ENCODE measurements at places on chromosomes 3 and 15. TPM values are rescaled to one million over a fixed set of nuclear protein-coding genes. Genes with fewer than 3 reads are reported as not detected.
A peak's percentile ranks its signal among the peaks of the same experiment; 100 is the strongest.

Gene AADACL2
- total RNA-seq = not detected

Gene DNASE1L3
- 4.3 TPM for total RNA-seq

Gene MUSTN1
- total RNA-seq = 86.6 TPM

Gene TBL1XR1
- 129 TPM for total RNA-seq

Gene TMEM266
- 0.26 TPM for total RNA-seq

Gene CIB2
- total RNA-seq = 6.3 TPM

Gene MEX3B
- total RNA-seq = 1.2 TPM

Gene SLC12A6
- total RNA-seq = 40.5 TPM

Gene SCAANT1
- not detected for total RNA-seq

Gene SMCO1
- total RNA-seq = not detected

Gene NANOGP8
- total RNA-seq = 1.5 TPM

Gene SLC22A14
- total RNA-seq = 0.49 TPM

Gene LSMEM2
- 0.51 TPM for total RNA-seq

Gene MYRIP
- total RNA-seq = 10.3 TPM

DNA sequence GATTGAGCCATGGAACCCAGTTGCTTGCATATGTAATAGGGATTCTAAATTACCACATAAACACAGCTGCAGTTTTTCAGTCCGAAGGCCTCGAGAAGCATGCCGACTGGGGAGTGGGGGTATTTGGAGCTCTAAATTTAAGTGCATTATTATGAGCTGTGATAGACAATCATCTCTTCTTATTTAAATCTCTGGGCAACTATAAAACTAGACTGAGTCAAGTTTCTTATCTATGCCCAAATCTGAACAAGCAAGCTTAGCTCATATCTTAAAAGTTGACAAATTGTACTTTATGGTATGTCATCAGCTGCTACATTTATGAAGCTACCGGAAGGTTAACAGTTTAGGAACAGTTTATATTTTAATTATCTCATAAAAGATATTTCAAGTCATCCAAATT lies 19.5 kb upstream of the THRB start:
- no peak for DNase-seq

GRCh38 chr3:171753025-171753472 lies 57.2 kb downstream of the PLD1 start:
- DNase-seq = no peak

DNA sequence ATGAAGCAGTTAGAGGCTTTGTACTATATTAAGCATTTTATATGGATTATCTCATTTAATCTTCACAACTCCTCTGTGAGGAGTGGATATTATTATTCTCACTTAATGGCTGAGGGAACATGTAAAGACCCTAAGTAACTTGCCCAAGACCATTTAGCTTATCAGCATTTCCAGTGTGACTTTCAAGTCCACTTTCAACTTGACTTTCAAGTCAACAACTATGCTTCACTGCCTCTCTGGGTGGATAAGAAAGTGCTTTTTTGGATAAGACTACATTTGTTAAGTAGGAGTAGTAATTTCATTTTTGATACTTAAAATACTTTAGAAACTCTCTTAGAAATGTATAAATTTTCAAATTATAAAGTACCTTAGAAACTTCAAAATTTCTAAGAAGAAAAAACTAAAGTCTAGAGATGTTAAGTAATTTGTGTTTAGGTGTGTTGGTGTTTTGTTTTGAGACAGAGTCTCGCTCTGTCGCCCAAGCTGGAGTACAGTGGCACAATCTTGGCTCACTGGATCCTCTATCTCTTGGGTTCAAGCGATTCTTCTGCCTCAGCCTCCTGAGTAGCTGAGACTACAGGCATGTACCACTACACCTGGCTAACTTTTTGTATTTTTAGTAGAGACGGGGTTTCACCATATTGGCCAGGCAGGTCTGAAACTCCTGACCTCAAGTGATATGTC lies 71.8 kb downstream of the MINDY2 start:
- no peak for DNase-seq

DNA sequence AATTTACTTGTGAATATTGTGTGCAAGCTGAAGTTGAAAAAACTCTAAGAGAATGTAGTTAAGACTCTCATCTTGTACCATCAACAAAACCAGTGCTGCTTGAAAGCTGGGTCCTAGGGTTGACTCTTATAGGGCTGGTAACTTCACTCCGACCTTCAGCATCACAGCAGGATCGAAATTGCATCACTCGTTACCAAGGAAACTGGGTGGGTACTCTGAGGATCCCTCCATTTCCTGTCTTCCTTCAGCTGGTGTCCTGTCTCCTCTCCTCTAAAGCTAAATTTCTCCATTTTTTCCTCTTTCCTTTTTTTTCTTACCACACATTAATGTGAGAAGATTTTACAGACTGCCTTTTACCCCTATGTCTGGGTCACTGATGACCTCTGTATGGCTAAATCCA lies 3.0 kb upstream of the APH1B start:
- no peak for DNase-seq

- no peak for DNase-seq
Measured at GRCh38 chr15:92184142-92184541, 209.5 kb upstream of the ST8SIA2 start.

GRCh38 chr3:32522682-32523081 lies 20.0 kb upstream of the CMTM6 start:
- no peak for DNase-seq

GRCh38 chr15:44082558-44083157 lies 112.4 kb downstream of the FRMD5 start:
- no peak for DNase-seq

GRCh38 chr15:68620721-68621527 lies 42.1 kb downstream of the CORO2B start:
- peak; percentile 88 for DNase-seq

DNA sequence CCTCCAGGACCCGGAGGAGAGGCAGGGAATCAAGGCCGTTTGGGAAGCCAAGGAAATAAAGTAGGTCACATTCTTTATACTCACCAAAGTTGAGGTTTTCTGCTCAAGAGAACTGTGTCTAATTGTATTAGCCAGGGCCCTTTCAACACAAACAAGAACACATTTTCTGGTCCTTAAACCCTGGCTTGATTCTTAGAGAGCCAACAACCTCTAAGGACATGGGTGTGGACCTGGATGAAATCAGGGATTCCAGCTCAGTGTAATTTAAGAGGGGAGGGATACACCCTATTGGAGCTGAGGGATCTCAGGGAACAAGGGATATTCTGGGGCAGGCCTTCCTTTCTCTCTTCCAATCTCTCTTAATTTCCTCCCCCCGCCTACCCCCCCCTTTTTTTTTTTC lies 104.8 kb downstream of the COL6A6 start:
- DNase-seq = no peak

GRCh38 chr15:55959744-55960447 lies 33.5 kb downstream of the NEDD4 start:
- DNase-seq = no peak

GRCh38 chr15:66387163-66388042 lies 691 bp downstream of the MAP2K1 start:
- DNase-seq = peak; percentile 81

GRCh38 chr3:11305509-11305908 lies 33.3 kb downstream of the ATG7 start:
- no peak for DNase-seq

DNA sequence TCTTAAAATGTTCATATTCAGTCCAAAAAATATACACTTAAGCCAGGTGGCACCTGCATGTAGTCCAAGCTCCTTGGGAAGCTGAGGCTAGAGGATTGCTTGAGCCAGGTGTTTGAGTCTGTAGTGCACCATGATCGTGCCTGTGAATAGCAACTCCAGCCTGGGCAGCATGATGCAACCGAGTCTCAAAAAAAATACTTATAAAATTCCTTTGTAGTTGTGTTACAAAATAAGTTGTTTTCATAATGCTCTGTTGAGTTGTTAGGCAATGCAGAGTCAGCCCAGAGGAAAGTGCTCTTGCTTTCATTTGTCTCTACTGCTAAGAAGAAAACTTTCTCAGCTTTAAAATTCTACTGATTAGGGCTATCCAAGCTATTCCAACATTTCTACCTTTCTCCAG lies 442.8 kb upstream of the ARRDC4 start:
- DNase-seq = no peak

GRCh38 chr3:13234666-13235065 lies 161.4 kb upstream of the IQSEC1 start:
- DNase-seq = no peak

DNA sequence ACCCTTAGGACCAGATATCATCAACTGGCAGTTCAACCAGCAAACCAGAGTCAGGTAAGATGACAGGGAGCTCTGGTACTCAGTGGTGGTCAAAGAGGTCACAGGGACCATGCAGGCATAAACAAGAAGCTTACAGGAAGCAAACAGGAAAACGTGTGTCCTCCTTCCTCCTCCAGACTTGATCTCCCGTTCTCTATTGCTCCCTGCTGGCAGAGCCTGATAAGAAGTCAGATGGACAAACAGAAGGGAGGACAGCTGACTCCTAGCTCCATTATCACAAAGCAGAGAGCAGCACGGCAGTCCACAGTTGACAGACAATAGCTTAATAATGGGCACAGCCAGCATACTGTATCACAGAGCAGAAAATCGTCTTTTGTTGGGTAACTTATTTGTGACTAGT lies 156.5 kb upstream of the SLC2A2 start:
- DNase-seq = no peak

DNA sequence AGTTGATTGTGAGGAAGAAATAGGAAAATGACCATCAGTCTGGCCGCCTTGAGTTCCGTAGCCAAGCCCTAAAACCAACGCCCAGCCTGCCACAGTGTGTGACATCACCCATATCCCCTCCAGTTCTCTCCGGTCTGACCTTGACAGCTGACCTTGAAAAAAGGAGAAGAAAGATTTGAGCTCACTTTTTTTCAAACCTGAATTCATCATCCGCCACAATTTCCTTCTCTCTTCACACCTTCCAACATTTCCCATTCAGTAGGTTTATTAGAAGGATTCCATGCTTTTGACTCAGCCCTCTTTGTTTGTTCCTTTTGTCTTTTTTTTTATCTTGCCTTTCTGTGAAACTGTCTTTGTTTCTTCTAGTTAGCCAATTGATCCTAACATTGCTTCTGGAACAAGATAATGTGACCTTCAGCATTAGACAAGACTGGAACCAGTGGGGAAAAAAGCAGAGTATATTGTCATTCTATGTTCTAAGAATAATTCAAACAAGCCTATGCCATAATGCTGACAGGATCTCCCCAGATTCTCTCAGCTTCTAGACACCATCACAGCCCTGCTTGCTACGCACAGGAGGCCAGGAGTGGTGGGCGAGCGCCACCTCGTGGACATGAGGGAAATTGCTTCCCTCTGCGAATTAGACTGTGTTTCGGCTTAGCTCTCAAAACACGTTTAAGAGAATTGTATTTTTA lies 283.1 kb downstream of the FGF12 start:
- peak; percentile 81 for DNase-seq

- DNase-seq = peak; percentile 51
Measured at GRCh38 chr3:197422506-197422905, 124.1 kb upstream of the DLG1 start.

DNA sequence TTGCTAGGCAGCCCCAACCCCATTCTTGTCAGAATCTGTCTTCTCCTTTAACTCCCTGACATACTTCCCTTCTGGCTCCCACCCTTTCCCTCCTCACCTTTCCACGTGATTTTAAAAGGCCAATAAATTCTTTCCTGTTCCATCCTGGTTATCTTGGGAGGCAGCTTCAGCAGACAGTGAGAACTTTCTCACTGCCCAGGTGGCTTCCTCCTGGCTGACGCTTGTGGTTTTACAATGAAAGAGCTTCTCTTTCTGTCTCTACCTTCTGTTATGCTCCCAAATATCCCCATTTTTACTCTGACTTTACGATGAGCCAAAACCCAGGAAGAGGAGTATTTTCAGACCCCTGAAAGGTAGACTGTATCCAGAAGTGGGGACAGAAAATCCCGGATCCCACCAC lies 42.1 kb downstream of the GASK1A start:
- no peak for DNase-seq

- DNase-seq = no peak
Measured at GRCh38 chr15:70416829-70417228, 319.1 kb upstream of the TLE3 start.

GRCh38 chr15:68333775-68334470 lies 56.4 kb downstream of the FEM1B start:
- DNase-seq = peak; percentile 86

GRCh38 chr3:98770261-98771039 lies 7.3 kb downstream of the ST3GAL6 start:
- DNase-seq = no peak

DNA sequence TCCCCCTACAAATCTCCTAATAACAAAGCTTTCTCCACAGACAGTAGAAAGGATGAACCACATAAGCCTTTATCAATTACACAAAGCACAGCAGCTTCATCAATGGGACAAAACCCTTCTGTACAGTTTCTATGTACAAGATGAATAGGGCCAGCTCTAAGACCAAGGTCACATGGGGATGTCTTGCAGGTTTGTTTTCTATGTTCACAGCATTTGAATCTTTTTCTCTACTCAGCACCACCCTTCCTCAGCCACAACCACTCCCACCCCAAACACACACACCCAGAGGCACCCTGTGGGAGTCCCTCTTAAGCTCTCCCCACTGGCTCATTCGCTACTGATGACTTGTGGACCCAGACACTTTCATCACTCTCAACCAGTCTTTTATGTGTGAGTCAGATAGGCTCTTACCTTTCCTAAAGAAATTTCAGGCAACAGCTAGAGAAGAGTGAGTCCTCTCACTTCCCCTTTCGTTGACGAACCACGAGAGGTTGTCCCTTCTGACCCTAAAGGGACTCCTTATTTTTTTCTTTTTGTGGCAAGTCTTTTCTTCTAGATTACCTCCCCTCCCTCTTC lies 57.9 kb downstream of the ARHGAP31 start:
- DNase-seq = no peak

DNA sequence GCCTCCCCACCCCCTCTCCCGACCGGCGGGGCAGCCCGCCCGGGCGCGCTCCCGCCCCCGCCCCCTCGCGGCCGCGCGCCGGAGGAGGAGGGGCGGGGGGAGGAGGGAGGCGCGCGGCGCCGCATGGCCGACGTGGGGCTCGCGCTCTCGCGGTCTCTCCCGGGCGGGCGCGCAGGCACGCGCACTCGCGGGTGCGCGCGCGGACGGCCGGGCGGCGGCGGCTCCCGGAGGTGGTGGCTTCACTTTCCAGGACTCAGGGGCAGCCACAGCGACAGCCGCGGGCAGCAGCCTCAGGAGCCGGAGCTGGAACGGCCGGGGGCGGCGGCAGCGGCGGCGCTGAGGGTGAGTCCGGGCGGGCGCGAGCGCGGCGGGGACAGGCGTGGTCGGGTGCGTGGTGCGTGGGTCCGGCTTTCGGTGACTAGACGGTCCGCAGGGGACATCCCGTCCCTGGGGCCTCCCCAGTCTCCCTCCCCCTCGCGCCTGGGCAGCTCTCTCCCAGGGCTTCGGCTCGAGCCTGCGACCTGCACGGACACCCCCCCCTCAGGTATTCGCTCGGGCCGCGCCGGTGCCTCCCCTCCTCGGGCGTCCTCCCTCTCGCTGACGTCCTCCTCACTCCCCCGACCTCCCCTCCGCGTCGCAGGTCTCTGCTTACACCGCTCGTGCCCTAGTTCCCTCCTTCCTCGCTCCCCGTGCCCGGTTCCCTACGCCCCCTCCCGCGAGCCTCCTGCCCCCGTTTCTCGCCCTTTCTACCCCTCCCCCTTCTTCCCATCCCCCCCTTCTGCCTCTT lies at the start of gene UBE2E2:
UBE2E2 (plus strand) TSS at position 407 of the 787 bp plus-strand sequence.
- DNase-seq = peak; percentile 81

- no peak for DNase-seq
Measured at GRCh38 chr3:99808163-99808794, 9.4 kb upstream of the CMSS1 start.

GRCh38 chr3:195140816-195141793 lies 129.9 kb downstream of the XXYLT1 start:
- no peak for DNase-seq

Measured in aorta (tissue), 5 donors.